ENCODE measurements at places on chromosomes 6 and 20.

GRCh38 chr20:14643146-14643545 is 305.7 kb upstream of the FLRT3 start:
- no peak for DNase-seq

DNA sequence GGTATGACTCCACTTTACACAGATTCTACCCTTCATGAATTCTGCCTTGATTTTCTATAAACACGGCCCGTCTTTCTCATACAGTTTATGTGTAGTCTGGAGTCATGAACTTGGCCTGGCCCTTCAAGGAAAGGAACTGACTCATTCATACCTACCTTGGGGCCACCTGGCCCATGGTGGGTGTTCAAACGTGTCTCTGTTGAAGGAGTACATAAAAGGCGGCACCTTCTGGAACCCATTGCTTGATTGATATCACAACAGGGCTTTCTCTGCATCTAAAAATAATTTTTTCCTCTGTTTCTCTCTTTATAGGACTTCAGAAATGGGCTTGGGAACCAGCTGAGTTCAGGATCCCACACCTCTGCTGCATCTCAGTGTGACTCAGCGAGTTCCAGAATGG is 363.0 kb upstream of the SOX4 start:
- DNase-seq, result no peak

GRCh38 chr6:125759184-125759902 is 9.9 kb downstream of the HEY2 start:
- no peak for DNase-seq

DNA sequence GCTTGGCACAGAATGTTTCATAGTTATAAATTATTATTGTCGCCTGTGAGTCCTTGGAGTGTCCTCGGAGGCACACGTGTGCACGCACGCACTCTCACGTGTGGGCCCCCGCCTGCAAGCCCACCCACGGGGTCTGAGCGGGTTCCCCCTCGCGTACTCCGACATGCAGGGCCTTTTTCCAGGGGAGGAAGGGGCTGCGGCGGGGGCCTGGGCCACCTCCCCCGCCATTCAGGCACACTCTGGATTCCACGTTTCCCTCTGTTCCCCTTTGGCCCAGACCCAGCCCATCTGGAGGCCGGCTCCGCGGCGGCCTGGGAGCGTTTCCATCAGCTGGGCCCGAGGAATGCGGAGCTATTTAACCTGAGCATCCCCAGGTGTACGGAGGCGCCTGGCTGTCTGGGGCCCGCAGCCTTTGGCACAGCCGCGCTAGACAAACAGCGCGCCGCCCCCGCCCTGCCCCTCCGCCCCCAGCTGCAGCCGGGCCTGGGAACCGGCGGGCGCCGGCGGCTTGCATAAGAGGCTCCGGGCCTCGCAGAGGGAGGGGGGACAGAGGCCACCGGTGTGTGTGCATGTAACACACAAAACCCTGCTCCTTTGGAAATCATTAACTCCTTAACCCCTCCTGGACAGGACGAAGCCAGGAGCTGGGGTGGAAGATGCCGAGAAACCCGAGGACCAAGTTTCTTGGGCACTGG is 3.3 kb downstream of the ID1 start:
- peak; percentile 90 for DNase-seq

DNA sequence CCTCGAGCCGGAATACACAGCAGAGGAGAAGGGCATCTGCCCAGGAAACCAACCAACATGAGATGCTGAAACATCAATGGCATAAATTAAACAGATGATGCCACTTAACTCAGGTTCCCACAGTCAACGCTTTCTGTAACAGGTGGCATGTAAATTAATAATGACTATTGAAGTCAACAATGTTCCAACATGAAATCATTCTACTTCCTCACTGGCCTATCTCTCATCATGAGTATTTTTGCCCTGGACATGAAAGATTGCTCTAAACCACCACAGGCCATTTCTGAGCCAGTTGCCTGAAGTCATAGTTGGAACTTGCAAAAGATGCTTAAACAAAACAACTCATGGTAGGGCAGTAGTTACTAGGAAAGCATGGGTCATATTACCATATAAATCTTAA is 397.9 kb upstream of the JARID2 start:
- DNase-seq, result no peak

GRCh38 chr20:63598479-63599395 is 24.7 kb upstream of the HELZ2 start:
- no peak for DNase-seq

DNA sequence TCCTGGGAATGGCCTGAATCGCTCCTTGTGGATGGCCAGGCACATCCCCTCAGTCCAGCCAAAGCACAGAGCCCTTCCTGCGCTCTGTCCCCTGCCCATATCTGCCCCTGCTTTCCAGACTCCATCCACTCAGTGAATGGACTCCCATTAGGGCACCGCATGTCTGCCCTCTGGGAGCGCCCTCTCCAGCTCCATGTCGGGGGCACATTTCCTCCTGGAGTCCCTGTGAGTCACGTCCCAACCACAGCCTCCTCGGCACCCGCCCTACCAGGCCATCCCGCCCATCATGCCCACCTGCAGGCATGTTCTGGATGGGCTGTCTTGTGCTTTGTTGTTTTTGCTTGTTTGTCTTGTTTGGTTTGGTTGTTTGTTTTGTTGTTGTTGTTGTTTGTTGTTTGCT is 96.8 kb downstream of the PSMB1 start:
- DNase-seq, result no peak

GRCh38 chr6:69868961-69869360 is 2.6 kb downstream of the COL19A1 start:
- no peak for DNase-seq

DNA sequence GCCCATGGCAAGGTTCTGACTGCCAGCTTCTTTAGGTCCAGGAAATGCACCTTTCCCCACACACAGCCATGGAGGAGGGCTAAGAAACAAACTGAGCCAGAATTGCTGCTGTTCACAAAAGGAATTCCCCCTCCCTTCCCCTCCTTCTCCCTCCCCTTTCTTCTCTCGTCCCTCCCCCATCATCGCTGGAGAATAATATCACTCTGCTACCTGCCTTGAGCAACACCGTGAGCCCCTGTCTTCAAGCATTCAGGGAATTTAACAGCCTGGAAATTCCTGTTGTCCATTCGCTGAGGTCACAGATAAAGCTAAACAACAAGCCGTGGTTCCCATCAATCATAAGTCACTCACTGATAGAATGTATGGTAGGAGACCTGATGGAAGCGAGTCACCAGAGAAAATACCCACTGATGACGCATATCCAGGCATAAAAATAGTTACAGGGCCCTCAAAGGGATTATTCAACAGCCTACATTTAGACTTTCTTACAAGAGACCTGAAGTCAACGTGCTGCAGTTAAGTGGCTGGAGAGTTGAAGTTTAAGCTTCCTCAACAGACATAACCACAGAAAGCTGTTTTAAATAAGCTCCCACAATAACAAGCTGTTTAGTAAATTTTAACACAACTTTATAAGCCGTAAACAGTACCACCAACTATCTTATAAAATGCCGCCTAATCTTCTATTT is 59.7 kb downstream of the HIVEP2 start:
- DNase-seq, result peak; percentile 97

- DNase-seq, result peak; percentile 9
These were observed 29.7 kb downstream of the RPF2 start for GRCh38 chr6:111011360-111012142.

DNA sequence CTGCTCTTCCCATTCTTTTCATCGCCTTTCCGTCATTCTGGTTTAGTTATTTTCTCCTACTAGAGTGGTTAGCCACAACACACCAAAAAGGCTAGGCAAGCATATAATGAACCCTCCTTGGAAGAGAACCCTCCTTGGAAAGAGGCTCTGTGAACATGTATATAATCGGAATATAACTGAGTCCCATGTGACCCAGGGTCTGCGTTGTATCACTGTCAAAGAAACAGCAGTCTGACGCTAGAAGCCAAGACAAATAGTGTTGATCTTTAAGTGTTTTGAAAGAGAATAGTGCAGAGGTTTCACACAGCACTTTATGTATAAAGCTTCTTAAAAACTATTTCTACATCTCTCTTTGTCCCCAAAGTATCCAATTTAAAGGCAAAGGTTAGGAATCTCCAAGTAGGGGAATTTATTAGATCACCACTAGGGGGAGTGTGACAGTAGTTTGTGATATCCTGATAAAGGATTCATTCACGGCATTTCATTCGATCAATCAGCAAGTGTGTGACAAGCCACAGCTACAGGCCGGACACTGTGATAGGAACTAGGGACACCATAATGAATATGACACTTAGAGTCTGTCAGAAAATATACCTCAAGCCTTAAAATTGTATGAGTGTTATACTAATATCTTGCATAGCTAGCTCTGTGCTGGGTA is 395.3 kb downstream of the CD109 start:
- peak; percentile 58 for DNase-seq

- DNase-seq, result peak; percentile 5
These were observed 68.1 kb downstream of the LRRC1 start for GRCh38 chr6:53862662-53863462.

DNA sequence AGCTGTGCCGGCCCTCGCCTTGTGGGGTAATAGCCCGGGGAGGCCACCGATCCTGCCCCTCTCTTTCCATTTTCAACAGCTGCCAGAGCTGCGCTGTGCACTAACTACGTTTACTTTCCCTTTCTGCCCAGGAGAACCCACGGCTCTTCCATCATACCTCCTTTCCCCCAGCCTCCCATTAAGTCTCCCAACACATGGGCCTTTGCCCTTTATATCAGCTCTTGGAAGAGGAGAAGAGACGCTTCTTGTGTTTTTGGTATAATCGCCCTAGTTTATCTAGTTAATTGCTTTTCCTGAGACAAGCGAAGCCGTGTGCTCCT is 637 bp downstream of the UBR2 start:
- peak; percentile 26 for DNase-seq

- DNase-seq, result no peak
These were observed 74.5 kb upstream of the SRSF6 start for GRCh38 chr20:43383026-43383795.

- no peak for DNase-seq
These were observed 9.2 kb downstream of the FRS3 start for GRCh38 chr6:41770381-41771057.

- no peak for DNase-seq
These were observed 163.0 kb downstream of the HDGFL1 start for GRCh38 chr6:22732176-22732970.

DNA sequence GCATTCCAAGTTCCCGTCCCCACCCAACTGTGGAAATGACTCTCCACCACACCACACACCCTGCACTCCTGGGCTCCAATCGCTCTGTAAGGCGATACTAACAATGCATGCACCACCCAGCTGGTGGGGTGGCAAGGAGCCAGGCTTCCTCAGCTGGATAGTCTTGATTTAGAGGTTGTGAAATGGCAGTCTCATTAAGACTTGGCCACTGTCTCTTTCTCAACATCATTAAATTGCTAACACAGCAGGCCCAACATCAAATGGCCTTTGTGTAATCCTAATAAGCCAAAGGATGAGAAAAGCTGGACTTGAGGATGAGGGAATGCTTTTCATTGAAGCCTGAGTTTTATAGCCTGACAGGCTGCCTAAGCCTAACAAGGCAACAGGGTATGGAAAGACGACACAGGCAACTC is 223.7 kb downstream of the GMDS start:
- DNase-seq, result no peak

- no peak for DNase-seq
These were observed 71.0 kb downstream of the SSR1 start for GRCh38 chr6:7241709-7242645.

- DNase-seq, result no peak
These were observed 53.0 kb downstream of the DEK start for GRCh38 chr6:18211338-18211737.

DNA sequence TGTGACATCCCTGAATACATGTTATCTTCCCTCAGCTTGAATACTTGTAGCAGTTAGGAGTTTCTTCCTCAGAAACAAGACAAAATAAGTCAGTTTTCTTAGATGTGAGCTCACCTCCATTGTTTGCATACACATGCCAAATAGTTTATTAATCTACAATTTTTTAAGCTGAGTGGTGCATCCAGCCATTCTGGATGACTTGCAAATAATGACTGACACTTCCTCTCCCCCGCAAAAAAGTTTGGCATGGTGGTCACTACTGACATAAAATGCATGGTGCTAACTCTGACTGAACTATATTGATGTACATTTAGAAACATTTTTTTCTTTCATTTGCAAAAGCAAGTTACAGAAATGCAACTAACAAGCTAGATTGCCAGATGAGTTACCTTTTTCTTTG is 55.5 kb downstream of the CYB5R4 start:
- DNase-seq, result no peak

- no peak for DNase-seq
These were observed 110.6 kb downstream of the PLEKHG1 start for GRCh38 chr6:150710236-150710635.

DNA sequence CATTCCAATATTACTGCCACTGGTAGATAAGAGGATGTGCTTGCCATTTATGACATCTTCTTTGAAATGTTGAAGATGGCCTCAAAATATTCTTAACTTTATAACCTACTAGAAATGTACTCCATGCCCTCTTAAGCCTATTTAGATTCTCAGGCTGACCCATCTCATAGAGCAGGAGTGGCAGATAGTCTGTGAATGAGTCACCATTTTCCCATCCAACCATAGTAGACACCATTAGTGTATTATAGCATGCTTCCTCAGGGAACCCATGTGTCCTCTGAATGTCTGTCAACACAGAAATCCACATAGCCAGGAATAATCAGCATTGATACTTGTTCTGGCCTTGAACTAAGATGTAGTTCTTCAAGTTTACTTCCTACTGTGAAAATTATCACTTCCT is 150.2 kb downstream of the IMPG1 start:
- peak; percentile 25 for DNase-seq

- no peak for DNase-seq
These were observed 2.2 kb downstream of the RGS19 start for GRCh38 chr20:64077094-64077493.

GRCh38 chr6:33874136-33874760 is 70.4 kb upstream of the MLN start:
- DNase-seq, result no peak

DNA sequence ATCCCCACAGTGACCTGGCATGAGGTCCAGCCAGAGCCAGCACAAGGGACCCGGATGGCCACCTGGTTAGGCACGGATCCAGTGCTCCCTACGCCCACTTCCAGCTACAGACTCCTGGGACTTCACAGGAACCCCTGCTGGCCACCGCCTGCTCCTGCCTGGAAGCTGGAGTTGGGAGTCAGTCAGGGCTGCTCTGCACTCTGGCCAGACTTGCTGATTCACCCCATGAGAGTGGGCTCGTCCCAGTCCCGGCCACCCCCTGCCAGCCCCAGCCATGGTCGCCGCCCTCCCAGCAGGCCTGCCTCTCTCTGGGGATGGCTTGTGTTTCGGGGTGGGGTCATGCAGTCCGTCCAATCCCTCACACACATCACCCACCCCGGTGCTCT is 125.8 kb downstream of the DLL1 start:
- DNase-seq, result no peak

GRCh38 chr6:32152769-32153563 is 975 bp upstream of the PPT2 start:
- DNase-seq, result no peak

- peak; percentile 60 for DNase-seq
These were observed 96.7 kb upstream of the BACH2 start for GRCh38 chr6:90393232-90393884.

DNA sequence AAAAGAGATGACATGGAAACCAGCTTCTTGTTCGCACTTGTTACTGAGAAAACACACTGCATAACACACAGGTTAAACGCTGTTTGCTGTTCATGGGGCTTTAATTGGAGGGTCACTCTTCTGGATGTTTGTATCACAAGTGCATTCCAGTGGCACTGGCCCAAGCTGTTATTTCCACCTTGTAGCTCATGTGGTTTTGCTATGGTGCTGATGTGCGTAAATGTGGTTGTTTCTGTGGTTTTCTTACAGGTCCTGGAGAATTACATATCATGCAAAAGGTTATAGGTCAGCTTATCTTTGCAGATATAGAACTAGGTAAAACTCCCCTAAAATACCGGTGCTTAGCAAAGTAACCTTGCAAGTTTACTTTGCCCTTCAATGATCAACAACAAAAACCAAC is 89.3 kb upstream of the AHI1 start:
- DNase-seq, result no peak
